Activated CD4-positive, CD25-positive, alpha-beta regulatory T cell treated with anti-CD3 and anti-CD28 coated beads, Interleukin-2, amount 50 U/mL, for 16 hours (primary cell): ENCODE measurements at places on chromosomes 13 and 19.

GRCh38 chr13:28761586-28761985 lies 42.8 kb upstream of the SLC46A3 start:
- no peak for DNase-seq

DNA sequence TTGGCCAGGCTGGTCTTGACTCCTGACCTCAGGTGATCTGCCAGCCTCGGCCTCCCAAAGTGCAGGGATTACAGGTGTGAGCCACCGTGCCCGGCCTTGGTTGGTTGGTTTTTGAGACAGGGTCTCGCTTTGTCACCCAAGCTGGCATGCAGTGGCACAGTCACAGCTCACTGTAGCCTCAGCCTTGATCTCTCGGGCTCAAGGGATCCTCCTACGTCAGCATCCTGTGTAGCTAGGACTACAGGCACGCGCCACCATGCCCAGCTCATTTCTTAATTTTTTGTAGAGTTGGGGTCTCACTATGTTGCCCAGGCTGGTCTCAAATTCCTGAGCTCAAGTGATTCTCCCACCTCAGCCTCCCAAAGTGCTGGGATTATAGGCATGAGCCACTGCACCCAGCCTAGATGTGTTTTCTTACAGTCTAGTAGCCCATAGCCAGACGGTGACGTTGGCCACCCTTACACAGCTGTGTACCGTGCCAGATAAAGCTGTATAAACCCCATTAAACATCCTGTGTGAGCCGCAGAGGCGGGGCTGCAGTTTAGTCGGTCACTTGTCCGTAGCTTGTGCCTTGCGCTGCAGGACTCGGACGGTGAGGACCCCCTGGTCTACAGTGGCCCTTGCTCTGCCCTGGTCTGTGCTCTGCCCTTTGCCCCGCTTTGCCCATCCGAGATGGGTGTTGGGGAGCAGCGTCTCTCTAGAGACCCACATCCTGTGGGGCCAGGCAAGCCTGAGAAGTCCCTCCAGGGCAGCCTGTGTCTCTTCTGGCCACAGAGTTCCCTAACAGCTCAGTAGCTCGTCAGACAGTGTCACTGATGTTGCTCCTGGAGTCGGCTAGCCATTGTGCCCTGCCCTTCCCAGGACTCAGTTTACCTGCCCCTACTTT lies 9.8 kb downstream of the IRF3 start:
- DNase-seq = no peak

DNA sequence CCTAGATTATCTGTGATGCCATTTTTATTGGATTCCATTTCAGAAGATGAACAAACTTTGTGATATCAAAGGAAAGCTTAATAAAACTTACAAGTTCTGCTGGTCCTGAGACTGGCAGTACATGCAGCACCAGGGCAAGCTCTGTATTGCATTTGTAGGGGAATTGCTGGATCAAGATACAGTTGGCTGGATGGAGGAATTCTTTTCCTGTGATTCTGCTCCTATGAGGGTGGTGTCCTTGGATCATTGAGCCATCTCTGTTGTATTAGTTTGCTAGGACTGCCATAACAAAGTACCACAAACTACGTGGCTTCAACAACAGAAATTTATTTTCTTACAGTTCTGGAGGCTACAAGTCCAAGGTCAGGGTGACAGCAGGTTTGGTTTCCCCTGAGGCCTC lies 33.9 kb upstream of the CSNK1A1L start:
- no peak for DNase-seq

- no peak for DNase-seq
These were observed 3.1 kb downstream of the RPS28 start for GRCh38 chr19:8324186-8325050.

- DNase-seq = peak; percentile 78
These were observed 933 bp upstream of the NRTN start for GRCh38 chr19:5803752-5804515.

DNA sequence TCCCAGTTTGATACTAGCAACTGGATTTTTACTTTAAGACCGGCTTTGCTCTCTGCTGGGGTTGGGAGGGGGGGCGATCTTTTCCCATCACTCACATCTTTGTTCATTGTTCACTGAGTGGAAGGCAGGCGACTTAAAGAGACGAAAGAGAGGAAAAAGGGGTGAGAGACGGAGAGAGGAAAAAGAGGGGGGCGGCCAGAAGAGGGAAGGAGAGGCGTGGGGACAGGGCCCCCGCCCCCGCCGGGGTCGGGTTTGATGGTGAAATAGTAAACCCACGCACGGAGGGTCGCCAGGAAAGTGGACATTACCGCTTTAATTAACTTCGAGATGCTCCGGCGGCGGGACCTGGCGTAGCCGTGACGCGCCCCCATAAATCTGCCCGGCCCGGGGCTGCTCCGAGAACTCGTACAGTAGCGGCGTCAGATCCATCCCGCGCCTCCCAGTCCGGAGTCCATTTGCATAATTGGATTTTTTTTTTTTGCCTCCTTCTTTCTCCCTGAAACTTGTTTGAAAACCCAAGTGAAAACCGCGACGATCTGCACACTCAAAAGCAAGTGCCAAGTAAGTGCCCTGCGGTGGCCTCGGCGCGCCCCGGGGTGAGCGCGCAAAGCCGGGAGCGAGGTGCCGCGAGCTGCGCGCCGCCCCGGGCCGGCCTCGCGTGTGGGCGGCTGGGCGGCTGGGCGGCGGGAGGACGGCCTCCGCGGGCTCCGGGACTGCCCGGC lies 143.9 kb upstream of the ZNF536 start:
- no peak for DNase-seq

DNA sequence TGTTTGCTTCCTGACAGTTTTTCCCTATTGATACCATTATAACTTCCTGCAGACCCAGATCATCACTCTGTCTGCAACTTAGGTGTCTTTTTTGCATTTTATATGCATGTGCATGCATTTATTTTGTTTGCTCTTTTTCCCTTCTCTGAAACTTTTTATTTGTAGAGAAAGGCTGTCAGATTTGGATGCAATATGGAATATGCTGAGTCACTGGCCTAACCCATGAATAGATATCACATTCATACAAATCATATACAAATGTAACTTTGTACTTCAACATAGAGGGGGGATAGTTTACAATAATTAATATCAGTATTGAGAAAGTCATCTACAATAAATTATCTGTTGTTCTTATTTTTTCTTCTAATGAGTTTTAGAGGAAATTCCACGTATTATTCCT lies 1465.0 kb downstream of the EFNB2 start:
- no peak for DNase-seq

DNA sequence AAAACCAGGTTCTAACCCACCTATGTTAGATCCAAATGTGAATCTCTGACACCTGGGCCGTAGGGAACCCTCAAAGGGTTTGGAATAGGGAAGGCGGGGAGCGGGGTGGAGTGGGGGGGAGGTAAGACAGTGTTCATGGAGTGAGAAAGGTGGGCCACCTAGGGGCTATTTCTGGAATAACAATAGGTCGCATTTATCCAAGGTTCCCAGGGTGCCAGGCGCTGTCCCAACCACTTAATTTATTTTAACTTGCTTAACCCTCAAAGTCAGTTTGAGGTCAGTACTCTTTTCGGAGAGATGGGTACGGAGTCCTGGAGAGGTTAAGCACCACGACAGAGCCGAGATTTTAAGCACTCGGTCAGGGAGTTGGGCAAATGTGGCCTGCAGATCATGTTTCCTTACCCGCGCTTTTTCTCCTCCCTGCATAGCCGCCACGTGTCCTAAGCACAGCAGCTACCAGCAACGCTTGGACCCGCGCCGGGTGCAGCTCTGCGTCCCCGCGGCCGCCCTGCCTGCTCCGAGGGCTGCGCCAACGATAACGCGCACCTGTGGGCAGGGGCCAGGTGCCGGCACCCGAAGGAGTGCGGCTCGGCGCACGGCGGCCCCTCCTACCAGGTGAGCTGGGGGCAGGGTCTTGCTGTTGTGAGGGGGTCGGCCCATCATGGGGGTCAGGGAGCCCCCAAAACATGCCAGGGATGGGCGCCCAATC lies 25.0 kb upstream of the FXYD3 start:
- DNase-seq = peak; percentile 11

- no peak for DNase-seq
These were observed 216.4 kb downstream of the DLEU7 start for GRCh38 chr13:50627111-50627510.

DNA sequence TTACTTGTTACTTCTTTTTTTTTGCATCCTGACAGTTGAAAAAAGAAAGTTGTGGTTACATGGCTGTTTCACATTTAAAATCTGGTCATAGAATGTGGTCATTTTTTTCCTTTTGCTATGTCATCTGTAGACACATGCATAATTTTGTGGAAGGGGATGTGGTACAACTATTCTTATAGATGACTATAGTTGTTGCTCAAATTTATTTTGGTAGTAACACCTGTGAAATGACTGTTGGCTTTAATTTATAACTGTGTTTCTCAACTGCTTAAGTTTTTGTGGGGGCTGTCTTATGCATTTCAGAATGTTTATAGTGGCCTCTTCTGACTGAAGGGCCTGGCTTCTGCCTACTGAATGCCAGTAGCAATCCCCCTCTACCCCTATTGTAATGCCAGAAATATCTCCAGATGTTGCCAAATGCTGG lies 130.5 kb downstream of the PAN3 start:
- DNase-seq = no peak
